Right kidney (tissue), 9 donors: ENCODE measurements at places on chromosomes 3 and 15.
A peak's percentile ranks its signal among the peaks of the same experiment; 100 is the strongest.

DNA sequence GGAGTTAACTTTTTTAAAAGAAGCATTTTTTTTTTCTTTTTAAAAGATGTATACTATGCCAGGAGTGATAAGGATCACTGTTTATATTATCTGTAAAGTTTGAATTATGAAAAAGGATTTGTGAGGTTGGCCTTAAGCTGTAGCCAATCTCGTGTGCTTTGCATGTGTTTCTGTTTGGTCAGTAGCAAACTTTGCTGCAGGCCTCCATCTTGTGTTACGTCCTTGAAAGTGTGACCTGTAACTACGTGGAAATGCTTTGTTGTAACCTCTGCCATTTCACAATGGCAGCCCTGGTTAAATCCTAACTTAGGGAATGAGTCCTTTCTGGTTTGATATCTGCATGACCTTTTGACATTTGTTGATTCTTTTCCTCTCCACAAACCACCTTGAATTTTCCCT is 1345.6 kb downstream of the NSUN3 start:
- DNase-seq = no peak

GRCh38 chr15:101481917-101482525 is 7.5 kb downstream of the PCSK6 start:
- DNase-seq = no peak

- no peak for DNase-seq
Observed at GRCh38 chr3:130341388-130341787, 4.1 kb upstream of the COL6A5 start.

DNA sequence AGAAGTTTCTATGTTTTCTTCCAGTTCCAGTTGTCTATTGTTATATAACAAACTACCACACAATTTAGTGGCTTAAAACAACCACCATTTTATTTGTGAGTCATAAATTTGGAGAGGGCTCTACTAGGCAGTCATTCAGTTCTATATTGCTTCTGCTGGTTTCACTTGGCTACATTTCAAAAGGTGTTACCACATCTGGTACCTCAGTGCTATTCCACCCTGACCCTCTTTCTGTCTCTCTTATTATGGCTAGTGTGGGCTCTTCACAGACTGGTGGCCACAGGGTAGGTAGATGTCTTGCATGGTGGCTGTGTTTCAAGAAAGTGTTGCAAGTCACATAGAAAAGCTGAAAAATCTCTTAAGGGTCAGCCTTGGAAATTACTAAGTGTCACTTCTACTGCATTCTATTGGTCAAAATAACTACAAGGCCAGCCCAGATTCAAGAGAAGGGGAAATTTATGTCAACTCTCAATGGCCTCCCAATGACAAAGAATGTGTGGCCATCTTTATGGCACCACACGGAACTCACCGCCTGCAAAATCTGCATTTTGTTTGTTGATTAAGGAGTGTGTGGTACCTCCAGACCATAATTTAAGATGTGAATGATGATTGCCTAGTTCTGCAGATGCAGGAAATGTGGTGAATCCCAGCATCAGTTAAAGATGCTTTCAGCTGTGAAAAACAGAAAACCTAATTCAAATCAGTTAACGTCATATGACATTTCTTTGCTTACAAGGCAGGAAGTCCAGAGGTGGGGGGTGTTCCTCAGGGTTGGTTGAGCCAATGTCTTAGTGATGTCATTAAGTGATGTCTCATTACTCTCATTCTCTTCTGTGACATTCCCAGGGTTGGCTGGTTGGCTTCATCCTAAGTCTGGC is 105.8 kb upstream of the RASGRP1 start:
- no peak for DNase-seq

GRCh38 chr15:80317389-80318182 is 65.6 kb upstream of the CTXND1 start:
- no peak for DNase-seq

GRCh38 chr3:169147238-169148008 is 516.1 kb downstream of the MECOM start:
- peak; percentile 86 for DNase-seq

DNA sequence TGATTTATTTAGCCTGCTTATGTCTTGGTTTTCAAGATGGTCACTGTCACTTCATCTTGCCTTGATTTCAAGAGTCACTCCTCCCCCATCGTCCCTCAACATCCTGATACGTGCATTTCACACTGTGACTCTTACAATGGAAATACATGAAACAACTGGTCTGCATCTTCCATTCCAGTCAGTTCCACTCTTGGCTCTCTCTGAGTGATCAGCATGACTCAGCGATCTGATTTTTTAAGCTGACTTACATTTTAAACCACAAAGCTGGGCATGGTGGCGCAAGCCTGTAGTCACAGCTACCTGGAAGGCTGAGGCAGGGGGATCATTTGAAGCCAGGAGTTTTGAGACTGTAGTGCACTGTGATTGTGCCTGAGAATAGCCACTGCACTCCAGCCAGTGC is 271.2 kb upstream of the ROPN1 start:
- no peak for DNase-seq

- DNase-seq = no peak
Observed at GRCh38 chr3:196599734-196600128, 31.3 kb downstream of the FBXO45 start.

DNA sequence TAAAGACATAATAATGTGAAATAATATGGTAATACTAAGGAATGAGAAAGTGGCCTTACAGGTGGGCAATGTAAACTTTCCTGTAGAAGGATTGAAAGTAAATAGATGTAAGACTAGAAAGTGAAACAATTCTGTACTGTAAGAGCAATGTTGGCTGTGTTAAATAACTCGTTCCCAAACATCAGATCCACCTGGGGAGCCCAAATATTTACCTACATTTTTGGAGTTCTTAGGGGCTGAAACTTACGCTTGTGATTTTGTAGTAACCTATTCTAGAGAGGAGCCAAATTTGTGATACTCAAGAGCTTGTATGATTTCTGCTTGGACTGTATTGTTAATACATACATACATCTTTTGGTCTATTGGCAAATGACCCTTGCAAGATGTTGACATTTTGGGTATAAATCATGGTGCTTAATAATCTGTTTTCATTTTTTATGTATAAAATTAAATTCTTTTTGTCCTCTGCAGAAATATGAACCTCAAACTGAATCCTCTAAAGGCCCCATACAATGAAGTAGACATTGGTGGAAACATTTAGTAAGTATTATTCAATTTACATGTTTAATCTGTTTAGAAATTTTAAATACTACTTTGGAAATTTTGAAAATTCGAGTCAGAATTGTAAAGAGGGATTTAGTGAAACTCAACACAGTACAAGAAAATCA is 8.5 kb upstream of the CHD2 start:
- DNase-seq = no peak

- no peak for DNase-seq
Observed at GRCh38 chr15:39784638-39785037, 2.0 kb upstream of the FSIP1 start.

GRCh38 chr3:193129607-193130006 is 111.4 kb upstream of the PLAAT1 start:
- no peak for DNase-seq

DNA sequence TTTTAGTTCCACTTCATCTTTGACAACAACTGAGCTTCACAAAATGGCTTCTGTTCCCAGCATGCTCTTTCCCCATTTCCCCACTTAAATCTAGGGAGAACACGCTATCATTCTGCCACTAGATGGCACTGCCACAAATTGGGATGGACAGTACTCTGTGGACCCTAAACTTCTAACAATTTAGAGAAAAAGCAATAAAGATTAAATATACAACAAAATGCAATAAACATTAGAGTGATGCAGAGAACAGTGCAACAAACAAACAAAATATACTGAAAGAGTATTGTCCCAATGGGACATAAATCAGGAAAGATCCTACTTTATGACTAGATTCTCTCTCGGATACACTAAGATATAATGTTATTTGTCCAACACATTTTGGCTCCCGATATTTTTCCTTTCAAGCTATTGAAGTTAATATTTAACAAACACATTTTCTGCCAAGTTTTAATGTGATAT is 169.7 kb upstream of the TMCO5A start:
- no peak for DNase-seq

GRCh38 chr3:87503900-87504498 is 227.6 kb upstream of the POU1F1 start:
- peak; percentile 17 for DNase-seq

DNA sequence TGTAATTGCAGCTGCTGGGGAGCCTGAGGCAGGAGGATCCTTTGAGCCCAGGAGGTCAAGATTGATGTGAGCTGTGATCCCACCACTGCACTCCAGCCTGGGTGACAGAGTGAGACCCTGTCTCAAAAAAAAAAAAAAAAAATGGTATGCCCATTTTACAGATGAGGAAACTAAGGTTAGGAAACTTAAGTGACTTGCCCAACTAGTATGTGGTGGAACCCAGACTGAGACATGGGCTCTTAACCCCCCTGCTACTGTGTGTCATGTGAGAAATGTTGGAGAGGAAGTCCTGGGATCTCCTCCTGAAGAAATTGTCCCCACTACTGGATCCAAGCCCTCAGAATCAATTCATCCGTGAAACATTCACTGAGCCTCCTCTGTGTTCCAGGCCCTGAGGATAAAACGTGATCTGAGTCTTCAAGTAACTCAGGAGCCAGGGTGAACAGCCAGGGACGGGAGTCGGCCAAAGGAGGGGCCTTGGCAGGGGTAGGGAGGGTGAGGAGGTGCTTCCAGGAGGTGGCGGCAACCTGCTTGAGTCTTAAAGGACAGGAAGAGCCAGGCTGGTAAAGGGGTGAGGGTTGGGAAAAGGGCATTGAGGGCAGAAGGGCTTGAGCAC is 19.6 kb upstream of the RNU6-1 start:
- no peak for DNase-seq

GRCh38 chr3:44342176-44342790 is 3.7 kb downstream of the TCAIM start:
- DNase-seq = no peak

- no peak for DNase-seq
Observed at GRCh38 chr15:93126148-93126547, 37.1 kb upstream of the RGMA start.

- no peak for DNase-seq
Observed at GRCh38 chr3:58266577-58266976, 29.0 kb downstream of the ABHD6 start.

DNA sequence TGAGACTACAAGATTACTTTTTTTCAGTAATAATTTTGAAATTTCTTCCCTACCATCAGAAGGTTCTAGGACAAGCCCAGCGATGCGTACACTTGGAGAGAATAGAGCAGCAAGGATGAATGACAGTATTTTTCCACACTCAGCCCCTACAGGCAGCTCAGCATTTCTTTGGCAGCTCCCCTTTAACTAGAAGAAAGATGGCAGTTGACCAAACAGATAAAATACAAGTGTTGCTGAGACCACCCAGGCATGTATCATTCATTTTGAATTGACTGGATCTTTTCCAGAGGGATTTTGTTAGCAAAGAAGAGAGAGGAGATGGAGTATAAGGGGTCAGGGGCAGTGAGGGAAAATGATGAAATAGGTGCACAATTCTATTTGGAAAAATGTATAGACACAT is 761.3 kb downstream of the AGBL1 start:
- DNase-seq = no peak

DNA sequence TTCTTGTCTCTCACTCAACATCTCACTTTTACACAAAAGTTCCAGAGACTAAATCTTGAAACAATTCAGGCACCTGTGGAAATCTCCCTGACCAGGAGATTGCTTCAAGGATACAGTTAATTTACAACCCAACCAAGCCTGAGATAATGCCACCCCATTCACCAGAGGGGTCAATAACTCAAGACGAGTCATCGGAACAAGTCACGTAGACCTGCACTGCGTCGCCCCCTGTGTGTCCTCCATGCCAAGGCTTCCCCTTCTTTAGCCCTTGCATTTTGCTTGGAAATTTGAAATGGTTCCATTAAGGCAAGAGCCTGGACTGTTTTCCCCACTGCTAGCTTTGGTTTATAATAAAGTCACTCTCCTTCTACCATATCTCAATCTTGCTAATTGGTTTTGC is 129.0 kb upstream of the NEO1 start:
- DNase-seq = no peak

DNA sequence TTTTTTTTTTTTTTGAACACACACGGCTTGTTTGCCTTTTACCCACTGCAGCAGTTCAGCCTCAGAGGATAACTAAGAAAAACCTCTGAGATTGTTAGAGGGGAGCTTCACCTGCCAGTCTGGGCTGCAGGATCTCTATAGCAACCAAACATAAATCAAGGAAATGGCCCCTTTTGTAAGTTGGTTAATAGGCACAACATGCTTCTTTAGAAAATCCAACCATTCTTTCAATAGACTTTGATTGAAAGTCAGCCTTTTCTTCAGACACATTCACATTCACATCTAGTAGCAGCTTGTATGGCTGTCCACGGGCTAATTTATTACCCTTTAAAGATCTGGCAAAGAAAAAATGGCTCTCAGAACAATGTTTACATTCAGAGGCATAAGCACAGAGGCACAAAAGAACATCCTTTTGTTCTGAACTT is 136.6 kb upstream of the RARB start:
- DNase-seq = peak; percentile 35

DNA sequence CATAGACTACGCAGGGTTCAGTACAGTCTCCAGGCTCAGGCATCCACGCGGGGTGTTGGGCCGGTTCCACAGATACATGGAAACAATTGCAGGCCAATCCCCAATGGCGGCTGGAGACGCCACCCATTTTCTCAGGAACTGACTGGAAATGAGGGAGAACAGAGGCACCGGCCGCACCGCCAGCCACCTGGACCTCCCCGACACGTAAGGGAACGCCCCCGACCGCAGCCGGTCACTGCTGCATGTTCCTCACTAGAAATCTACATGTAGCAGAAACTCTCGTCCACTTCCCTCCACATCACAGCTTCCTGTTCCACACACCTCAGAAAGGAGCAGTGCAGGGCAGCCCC is 29.2 kb downstream of the CYFIP1 start:
- no peak for DNase-seq

DNA sequence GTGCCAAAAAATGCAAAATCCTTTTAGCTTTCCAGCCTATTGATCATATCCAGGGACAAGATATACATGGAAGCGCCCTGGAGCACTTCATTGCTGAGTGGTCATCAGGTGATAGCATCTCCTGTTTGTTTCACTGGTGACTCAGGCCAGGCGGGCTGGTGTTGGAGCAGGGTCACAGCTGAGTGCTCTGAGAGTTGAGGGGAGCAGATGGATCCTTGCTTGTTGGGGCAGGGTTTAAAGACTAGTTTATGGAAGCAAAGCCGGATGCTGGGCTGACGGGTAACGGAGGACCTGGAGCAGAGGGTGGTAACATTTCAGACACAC is 405.0 kb upstream of the TPM1 start:
- DNase-seq = no peak

- DNase-seq = no peak
Observed at GRCh38 chr3:122661633-122662032, 19.0 kb upstream of the PARP14 start.

- no peak for DNase-seq
Observed at GRCh38 chr3:114212646-114213045, 24.7 kb downstream of the ZNF80 start.
